ENCODE measurements at places on chromosomes 16 and 17. TPM values are rescaled to one million over a fixed set of nuclear protein-coding genes. Genes with fewer than 3 reads are reported as not detected.

Gene SLC12A4
- 46.7 TPM for polyA plus RNA-seq

Gene CIITA
- 9.5 TPM for polyA plus RNA-seq

Gene RNF222
- not detected for polyA plus RNA-seq

Gene PRM2
- 12,441 TPM for polyA plus RNA-seq

Gene LLGL2
- 22.9 TPM for polyA plus RNA-seq

Gene TP53TG3F
- 0.96 TPM for polyA plus RNA-seq

Gene C16orf96
- 19.8 TPM for polyA plus RNA-seq

Gene SP6
- 0.79 TPM for polyA plus RNA-seq

Gene VAMP2
- 116 TPM for polyA plus RNA-seq

Gene SPATA32
- 72.0 TPM for polyA plus RNA-seq

Gene FGF11
- polyA plus RNA-seq: 4.6 TPM

Gene CTRB1
- polyA plus RNA-seq: not detected

Gene TLCD1
- polyA plus RNA-seq: 18.0 TPM

Gene RCVRN
- 0.32 TPM for polyA plus RNA-seq

Gene APOH
- 1.2 TPM for polyA plus RNA-seq

Gene LITAFD
- 10.5 TPM for polyA plus RNA-seq

Gene DBNDD1
- polyA plus RNA-seq: 2.3 TPM

Gene NAGS
- polyA plus RNA-seq: 6.5 TPM

Gene FAM20A
- 70.5 TPM for polyA plus RNA-seq

Gene CLCN7
- 79.6 TPM for polyA plus RNA-seq

Gene MYH11
- polyA plus RNA-seq: 276 TPM

Gene OTOA
- 19.7 TPM for polyA plus RNA-seq

Gene DOC2A
- 75.1 TPM for polyA plus RNA-seq

Gene TBX2
- polyA plus RNA-seq: 14.8 TPM

Gene EFCAB5
- polyA plus RNA-seq: 23.0 TPM

Gene CLEC19A
- not detected for polyA plus RNA-seq

All from testis (tissue), 5 donors.